ENCODE measurements at places on chromosomes 2 and 18. TPM values are rescaled to one million over a fixed set of nuclear protein-coding genes. Genes with fewer than 3 reads are reported as not detected.

GRCh38 chr2:219335373-219335786 is 2.8 kb upstream of the RESP18 start:
- no peak overlapping the region for H3K4me3 ChIP-seq
- no peaks in the 10 kb centered on the region for H3K36me3 ChIP-seq
- no peaks in the 10 kb centered on the region for H3K4me1 ChIP-seq
- no peak overlapping the region for H3K27ac ChIP-seq
- H3K27me3 ChIP-seq, result peaks cover 35% of the 10 kb centered on the region
- peak; percentile 6 for DNase-seq

- H3K27me3 ChIP-seq, result no peaks in the 10 kb centered on the region
- H3K4me3 ChIP-seq, result no peak overlapping the region
Measured at GRCh38 chr2:157843081-157843480, 33.0 kb downstream of the ACVR1 start.

DNA sequence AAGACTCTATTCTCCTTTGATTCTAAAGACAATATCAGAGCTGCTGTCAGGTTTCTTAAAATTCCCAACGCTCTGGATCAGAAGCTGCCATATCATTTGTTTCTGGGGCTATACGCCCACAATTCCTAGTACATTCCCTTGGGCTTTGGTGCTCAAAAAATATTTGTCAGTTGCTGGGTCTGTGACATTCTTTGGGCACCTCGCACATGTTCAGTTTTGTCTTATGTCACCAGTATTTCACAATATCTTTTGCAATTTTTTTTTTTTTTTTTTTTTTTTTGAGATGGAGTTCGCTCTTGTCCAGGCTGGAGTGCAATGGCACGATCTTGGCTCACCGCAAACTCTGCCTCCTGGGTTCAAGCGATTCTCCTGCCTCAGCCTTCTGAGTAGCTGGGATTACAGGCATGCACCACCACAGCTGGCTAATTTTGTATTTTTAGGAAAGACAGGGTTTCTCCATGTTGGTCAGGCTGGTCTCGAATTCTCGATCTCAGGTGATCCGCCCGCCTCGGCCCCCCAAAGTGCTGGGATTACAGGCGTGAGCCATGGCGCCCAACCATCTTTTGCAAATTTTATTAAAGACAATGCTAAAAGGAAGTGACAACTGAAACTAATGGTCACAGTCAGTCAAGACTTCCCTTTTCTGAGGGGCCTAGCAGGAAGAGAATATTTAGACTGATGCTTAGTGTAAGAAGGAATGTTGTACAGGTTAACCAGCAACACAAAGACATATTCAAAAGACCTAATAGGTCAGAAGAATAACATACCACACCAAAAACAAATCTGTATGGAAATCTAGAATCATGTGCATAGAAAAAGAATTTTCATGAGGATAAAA is 6.8 kb downstream of the ZNF397 start:
- H3K4me3 ChIP-seq, result no peak overlapping the region
- H3K36me3 ChIP-seq, result peaks cover 59% of the 10 kb centered on the region
- H3K27me3 ChIP-seq, result no peaks in the 10 kb centered on the region
- H3K27ac ChIP-seq, result no peak overlapping the region
- no peaks in the 10 kb centered on the region for H3K4me1 ChIP-seq

DNA sequence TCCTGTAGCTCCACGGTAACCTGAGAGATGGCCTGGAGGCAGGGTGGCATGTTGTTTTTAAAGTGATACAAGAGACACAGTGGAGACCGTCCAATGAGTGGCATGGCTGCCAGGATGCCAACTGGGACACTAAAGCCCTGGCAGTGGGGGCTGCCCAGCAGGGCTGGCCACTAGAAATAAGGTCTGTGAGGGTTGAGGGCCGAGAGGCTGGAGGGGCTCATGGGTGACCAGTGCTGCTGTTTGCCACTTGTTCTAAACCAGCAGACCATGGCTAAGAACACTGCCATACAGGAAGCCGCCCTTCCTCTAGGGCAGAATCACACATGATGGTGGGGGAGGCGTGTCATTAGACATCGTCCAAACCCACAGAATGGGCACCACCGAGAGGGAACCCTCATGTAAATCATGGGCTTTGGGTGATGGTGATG is 71.9 kb downstream of the ALPK2 start:
- no peaks in the 10 kb centered on the region for H3K27me3 ChIP-seq
- no peak overlapping the region for H3K4me3 ChIP-seq
- H3K36me3 ChIP-seq, result peaks cover 14% of the 10 kb centered on the region

- no peaks in the 10 kb centered on the region for H3K27me3 ChIP-seq
- H3K36me3 ChIP-seq, result no peaks in the 10 kb centered on the region
- no peak overlapping the region for H3K4me3 ChIP-seq
- H3K27ac ChIP-seq, result no peak overlapping the region
- no peak for DNase-seq
Measured at GRCh38 chr2:1479346-1479745, 66.1 kb downstream of the TPO start.

Gene DOK6
- 2.7 TPM for total RNA-seq

Gene TRMT61B
- 11.1 TPM for total RNA-seq

DNA sequence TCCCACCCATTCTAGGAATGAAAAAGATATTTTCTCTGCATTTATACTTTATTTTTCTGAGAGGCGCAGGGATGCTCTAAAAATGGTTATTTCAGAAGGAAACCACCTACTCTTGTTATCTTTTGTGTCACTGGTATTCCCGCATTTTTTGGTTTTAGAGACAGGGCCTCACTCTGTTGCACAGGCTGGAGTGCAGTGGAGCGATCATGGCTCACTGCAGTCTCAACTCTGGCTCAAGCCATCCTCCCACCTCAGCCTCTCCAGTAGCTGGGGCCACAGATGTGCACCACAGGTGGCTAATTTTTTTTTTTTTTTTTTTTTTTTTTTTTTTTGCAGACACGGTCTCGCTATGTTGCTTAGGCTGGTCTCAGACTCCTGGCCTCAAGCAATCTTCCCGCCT is 135.9 kb downstream of the NCK2 start:
- H3K36me3 ChIP-seq, result peaks cover 10% of the 10 kb centered on the region
- H3K4me1 ChIP-seq, result peaks cover 4% of the 10 kb centered on the region
- H3K4me3 ChIP-seq, result no peak overlapping the region
- H3K27ac ChIP-seq, result no peak overlapping the region
- H3K27me3 ChIP-seq, result no peaks in the 10 kb centered on the region

- DNase-seq, result no peak
- no peaks in the 10 kb centered on the region for H3K36me3 ChIP-seq
- no peak overlapping the region for H3K4me3 ChIP-seq
- H3K4me1 ChIP-seq, result no peaks in the 10 kb centered on the region
- H3K27me3 ChIP-seq, result peaks cover 23% of the 10 kb centered on the region
Measured at GRCh38 chr2:240305369-240305962, 130.0 kb upstream of the GPC1 start.

Measured in IMR-90 (cell line).